NCI-H2107 (cell line): ENCODE measurements at places on chromosomes 3 and 15.

- DNase-seq, result no peak
These were observed 16.1 kb downstream of the HMG20A start for GRCh38 chr15:77436822-77437221.

DNA sequence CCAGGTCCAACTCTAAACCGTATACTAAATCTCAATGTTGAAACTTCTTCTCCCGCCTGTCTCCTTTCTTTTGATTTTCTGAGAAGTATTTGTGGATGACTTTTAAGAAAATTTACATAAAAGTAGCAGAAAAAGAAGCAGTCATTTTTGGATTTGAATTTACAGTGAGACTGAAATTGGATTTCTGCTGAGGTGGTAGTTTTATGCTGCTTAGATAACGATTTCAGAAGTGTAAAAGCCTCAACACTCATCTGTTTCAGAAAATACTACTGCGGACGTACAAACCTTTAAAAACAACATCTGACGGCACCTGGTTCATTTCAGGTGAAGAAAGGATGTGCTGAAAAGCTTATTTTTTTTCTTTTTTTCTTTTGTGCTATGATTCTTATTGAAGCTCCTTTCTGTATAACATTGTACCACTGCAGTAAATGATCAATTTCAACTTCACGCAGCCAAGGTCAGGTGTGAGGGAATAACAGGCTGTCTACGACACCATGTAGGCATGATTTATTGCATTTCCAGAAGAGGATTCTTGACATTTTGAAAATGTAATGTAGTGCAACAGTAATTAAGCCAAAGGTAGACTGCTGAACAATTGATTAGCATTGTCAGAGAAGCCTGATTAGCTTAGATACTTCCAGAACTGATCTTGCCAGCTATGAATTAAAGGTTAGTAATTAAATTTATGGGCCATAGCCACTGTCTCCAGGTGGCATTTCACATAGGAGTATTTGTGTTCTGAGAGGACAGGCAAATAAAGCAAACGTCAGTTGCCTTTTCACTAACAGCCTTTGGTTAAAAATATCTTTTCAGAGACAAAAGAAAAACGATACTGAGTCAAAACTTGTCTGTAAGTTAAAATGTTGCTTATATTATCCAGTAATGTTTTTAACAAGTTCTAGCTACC, 134.6 kb upstream of the KBTBD8 start:
- no peak for DNase-seq

- no peak for DNase-seq
These were observed 265.2 kb upstream of the ZNF385D start for GRCh38 chr3:22016197-22016596.

GRCh38 chr3:87175732-87176131, 51.4 kb upstream of the CHMP2B start:
- no peak for DNase-seq

- DNase-seq, result no peak
These were observed 115.6 kb downstream of the EOMES start for GRCh38 chr3:27606537-27606936.

DNA sequence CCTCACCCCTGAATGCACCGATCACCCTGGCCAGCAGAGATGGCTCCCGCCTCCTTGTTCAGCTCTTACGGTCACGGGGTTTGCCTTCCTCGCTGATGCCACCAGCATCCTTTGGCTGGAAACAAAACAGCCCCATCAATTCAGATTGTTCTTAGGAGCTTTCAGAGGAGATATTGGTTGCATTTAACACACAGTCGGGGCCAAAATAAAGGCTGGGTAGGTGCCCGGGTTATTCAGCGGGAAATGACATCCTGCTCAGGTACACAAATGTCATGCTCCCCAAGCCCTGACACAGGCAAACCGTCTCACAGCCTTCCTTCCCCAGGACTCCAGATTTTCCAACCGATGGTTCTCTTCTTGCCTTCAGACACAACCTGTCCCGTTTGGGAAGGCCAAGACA, 62.4 kb upstream of the MEF2A start:
- DNase-seq, result no peak

DNA sequence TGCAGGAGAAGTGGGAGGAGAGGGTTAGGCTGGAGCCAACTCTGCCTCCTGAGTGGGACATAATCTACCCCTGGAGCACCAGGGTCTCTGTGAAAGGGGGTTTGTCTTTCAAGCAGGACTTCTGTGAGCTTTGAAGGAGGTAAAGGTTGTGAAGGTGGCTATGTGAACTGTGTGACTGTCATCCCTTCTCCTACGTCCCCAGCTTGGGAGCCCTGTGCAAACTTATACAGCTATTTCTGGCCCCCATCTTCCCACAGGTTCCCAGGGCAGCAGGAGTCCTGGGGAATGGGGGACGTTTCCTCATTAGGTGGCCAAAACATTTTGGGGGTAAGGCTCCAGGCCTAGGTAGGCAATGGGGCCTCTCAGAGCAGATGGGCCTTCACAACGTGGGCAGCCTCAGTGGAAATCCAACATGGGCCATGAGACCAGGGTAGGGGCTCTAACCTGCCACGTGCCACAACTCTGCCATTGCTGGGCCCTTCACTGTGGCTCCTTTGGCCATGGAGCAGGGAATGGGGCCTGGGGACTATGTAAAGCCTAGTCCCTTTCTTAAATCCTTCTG, 3.5 kb downstream of the VIPR1 start:
- no peak for DNase-seq

GRCh38 chr3:114127517-114127916, 51.3 kb downstream of the DRD3 start:
- DNase-seq, result no peak

- no peak for DNase-seq
These were observed 215.2 kb upstream of the BCHE start for GRCh38 chr3:166052440-166052839.
